ENCODE measurements at places on chromosomes 5 and 9. TPM values are rescaled to one million over a fixed set of nuclear protein-coding genes. Genes with fewer than 3 reads are reported as not detected.

DNA sequence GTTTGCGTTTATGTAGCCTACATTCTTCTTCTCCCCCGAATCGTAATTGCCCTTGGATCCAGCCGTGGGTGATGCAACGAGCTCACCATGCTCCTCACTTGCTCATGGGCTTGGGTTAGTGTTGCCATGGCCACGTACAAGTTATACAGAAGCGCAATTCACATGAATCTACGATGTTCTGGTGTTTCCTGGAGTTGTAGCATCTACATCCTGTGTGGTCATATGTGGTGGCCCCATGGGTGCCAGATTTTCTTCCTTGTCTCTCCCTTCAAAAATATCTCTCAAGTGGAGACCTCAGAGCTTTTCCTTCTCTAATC is 115.3 kb downstream of the TLE4 start:
- H3K36me3 ChIP-seq = peaks cover 68% of the 10 kb centered on the region
- peaks cover 18% of the 10 kb centered on the region for H3K27me3 ChIP-seq
- no peak for DNase-seq
- H3K4me3 ChIP-seq = peak overlapping the region; percentile 67
- H3K27ac ChIP-seq = peak overlapping the region; percentile 82
- peaks cover 100% of the 10 kb centered on the region for H3K4me1 ChIP-seq

DNA sequence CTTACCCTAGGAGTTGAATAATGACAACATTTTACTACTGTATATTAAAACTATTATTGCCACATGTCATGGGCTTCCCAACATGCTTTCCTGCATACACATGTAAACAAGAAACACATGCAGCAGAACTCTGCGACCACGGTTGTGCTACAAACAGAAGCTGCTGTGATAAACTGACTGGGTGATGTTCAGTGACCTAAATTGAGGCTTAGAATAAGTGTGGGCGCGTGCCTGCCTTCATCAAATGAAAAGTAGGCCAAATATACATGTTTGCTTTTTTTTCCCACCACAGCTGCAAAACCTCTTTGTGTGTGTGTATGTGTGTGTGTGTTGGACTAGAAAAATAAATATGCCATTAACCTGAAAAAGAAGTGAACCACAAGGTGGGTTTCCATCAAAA is 1202.1 kb downstream of the PTPRD start:
- H3K27me3 ChIP-seq = no peaks in the 10 kb centered on the region
- H3K27ac ChIP-seq = no peak overlapping the region
- no peaks in the 10 kb centered on the region for H3K36me3 ChIP-seq
- DNase-seq = no peak

GRCh38 chr9:113612828-113613227 is 149.3 kb downstream of the RGS3 start:
- H3K4me1 ChIP-seq = peaks cover 44% of the 10 kb centered on the region
- no peak overlapping the region for H3K4me3 ChIP-seq
- no peak overlapping the region for H3K27ac ChIP-seq
- no peaks in the 10 kb centered on the region for H3K36me3 ChIP-seq
- DNase-seq = no peak

DNA sequence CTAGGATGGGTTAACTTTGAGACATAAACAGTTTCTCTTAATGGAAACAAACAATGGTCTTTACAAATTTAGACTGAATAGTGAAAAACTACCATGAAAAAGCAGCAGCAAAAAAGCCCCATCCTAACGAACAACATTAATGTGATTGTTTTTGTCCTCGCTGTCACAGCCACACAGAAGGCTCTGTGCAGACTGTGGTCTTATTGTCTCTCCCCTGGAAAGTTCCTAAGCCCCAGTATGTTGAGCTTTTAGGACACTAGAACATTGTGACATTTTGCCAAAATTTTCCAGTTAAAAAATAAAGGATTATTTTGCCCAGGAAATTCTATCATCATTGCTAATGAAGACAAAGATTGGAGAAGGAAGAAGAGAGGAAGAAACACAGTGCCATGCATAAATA is 12.6 kb upstream of the SOWAHA start:
- H3K4me1 ChIP-seq = peaks cover 7% of the 10 kb centered on the region
- peaks cover 43% of the 10 kb centered on the region for H3K27me3 ChIP-seq
- H3K27ac ChIP-seq = no peak overlapping the region
- H3K4me3 ChIP-seq = no peak overlapping the region
- H3K36me3 ChIP-seq = no peaks in the 10 kb centered on the region
- no peak for DNase-seq

DNA sequence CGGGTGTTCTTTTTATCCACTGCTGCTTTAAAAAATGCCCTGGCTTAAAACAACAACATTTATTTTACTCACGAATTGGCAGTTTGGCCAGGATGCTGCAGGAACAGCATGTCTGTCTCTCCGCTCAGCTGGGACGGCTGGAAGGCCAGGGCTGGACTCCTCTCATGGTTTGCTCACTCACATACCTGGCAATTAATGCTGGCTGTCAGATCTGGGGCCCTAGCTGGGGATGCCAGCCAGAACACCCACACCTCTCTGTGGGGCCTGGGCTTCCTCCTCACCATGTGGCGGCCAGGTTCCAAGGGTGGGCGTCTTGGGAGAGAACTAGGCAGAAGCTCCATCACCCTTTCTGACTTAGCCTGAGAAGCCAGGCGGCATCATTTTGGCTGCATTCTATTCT is 189.1 kb upstream of the IL12B start:
- peaks cover 2% of the 10 kb centered on the region for H3K27me3 ChIP-seq
- no peaks in the 10 kb centered on the region for H3K36me3 ChIP-seq
- H3K27ac ChIP-seq = no peak overlapping the region
- no peak for DNase-seq
- no peak overlapping the region for H3K4me3 ChIP-seq

Gene FBXW11
- total RNA-seq = 54.0 TPM

Gene C5orf58
- not detected for total RNA-seq

Gene HNRNPK
- total RNA-seq = 506 TPM

Data from HFFc6 (cell line).